Progenitor cell of endocrine pancreas (in vitro differentiated cells): ENCODE measurements at places on chromosomes 12 and 14. TPM values are rescaled to one million over a fixed set of nuclear protein-coding genes. Genes with fewer than 3 reads are reported as not detected.

NKX2-8 gene
- total RNA-seq = not detected in 2 replicates

INTS13 gene
- 36.3 and 36.9 TPM in 2 replicates for total RNA-seq

ACACB gene
- total RNA-seq = 38.1 and 47.3 TPM in 2 replicates

RERGL gene
- total RNA-seq = not detected in 2 replicates

GRCh38 chr14:48582938-48583337 lies 907.5 kb upstream of the MDGA2 start:
- DNase-seq = no peak

DNA sequence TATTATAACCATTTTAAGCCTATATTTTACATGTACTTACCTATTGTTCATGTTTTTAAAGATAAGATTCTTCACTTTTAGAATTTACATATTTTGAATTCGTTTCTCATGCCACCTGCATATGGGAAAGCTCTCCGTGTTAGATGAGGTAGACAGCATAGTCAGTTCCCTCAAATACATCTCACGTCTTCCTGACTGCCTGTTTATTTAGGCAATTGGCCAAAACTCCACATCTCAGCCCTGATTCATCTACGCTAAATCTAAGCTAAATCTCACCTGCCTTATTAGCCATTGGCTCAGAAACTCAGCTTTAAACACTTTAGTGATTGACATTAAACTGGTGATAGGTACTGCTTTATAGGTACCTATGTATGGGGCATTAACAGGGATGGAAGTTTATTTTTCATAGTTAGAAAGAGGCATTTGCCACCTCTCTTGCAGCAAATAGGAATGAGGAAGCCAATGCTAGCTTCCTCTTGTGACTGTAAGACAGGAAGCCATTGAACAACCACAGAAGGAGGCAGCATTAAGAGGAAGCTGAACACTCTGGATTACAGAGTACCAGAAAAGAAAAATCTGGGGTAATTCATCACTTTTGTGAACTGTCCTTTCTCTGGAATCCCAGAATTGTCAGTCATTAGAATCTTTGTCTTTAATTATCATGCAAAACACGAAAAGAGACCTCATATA lies 111.9 kb downstream of the LRFN5 start:
- DNase-seq = no peak

GRCh38 chr12:15037091-15037687 lies 64.3 kb downstream of the PDE6H start:
- DNase-seq = no peak
